ENCODE measurements at places on chromosomes 2 and 18.

DNA sequence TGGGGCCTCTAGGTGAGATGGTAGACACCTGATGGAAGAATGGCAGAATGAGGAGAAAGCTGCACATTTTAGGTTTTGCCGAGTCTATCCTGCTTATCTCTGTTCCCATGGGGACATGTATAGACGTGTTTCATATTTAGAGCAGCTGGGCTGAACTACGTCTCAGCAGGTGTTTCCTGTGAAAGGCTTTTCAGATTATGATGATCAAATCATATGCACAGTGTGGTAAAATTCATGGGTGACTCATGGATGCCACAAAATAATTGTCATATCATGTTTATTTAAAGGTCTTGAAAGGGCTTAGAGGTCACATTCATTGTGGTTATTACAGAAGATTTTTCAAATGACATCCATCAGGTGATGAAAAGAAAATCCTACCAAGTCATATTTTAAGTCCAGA, 90.5 kb downstream of the ICOS start:
- peak; percentile 15 for DNase-seq

GRCh38 chr2:148255929-148256328, 235.0 kb downstream of the MBD5 start:
- no peak for DNase-seq

DNA sequence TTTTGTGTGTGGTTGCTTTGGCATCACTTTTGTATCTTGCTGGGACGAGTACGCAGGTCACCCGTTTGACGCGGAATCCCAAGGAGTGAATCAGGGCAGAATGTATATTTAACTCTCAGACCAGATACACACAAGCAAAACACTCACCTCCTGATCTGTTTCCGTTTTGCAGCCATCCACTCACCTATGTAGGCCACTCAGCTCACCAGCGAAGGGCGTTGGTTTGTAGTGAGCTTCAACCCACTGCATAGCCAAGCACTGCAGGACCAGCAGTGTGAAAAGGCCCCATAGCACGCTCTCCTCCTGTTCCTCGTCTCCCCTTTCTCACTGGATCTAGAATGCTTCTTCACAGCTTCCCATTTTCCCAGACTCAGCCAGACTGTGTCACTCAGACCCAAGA, 58.3 kb downstream of the ZNF532 start:
- DNase-seq = no peak

DNA sequence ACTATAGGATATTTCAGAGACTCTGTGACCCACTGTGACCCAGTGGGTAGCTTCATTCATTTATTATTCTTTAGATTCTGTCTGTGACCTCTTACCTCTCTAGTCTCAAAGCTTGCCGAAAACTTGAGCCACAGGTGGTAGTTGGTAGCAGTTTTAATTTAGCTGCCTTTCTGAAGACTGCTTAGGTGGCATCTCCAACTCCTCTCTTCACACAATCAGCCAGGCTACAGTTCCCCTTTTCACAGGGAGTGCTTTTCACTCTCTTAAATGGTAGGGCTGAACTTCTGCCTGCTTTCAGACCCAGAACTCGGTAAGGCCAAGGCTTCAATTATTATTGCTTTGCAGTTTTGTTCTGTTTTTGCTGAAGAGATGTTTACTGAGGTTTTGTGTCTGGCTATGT, 349.6 kb downstream of the ARL6IP6 start:
- no peak for DNase-seq

GRCh38 chr2:186848873-186849578, at the start of gene ZSWIM2:
Gene ZSWIM2 (minus strand): TSS chr2:186849170. CDS start chr2:186849130, 40 bp downstream.
- DNase-seq = peak; percentile 19

GRCh38 chr2:132761437-132761836, 91.4 kb upstream of the LYPD1 start:
- DNase-seq = no peak

- no peak for DNase-seq
Measured at GRCh38 chr2:1581965-1582625, 162.2 kb downstream of the PXDN start.

DNA sequence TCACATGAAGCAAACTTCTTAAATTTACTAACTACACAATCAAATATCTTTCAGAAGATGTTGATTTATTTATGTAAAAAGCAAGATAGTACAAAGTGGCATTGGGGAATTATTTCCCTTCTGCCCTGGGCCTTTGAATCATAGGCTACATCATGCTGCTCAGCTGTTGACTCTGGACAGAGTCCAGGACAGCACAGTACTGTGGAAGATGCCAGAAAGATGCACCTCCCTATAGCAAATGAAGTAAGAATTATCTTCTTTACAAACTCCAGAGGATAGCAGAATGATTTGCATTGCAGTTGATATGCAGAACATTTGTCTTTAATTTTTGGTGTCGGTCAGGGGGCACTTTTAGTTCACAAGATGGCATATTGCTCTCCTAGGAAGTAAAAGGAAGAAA, 1354.5 kb upstream of the ZEB2 start:
- DNase-seq = no peak

GRCh38 chr2:100394111-100394641, 23.3 kb downstream of the CHST10 start:
- DNase-seq = no peak

DNA sequence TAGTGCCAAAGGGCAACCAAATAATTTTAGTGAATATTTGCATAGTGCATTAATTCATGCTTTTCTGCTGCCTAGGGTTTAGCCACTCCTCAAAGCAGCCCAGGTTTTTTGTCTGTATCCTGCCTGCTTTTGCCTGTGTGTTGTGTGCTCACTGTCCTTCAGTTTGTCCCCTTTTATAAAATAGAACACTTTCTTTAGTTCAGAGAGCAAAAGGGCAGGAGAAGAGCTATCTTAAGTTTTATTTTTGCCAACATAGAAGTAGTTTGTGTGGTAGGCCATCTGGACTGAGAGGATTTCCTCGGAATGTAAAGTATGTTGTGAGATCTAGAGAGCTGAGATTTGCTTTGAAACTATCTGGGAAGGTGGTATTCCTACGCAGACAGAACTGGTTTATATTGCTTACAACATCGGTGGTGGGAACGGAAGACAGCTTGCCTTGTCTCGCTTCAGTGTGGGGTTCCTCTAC, 64.9 kb downstream of the EML4 start:
- no peak for DNase-seq

GRCh38 chr2:143146366-143146765, 17.1 kb downstream of the ARHGAP15 start:
- no peak for DNase-seq

- DNase-seq = no peak
Measured at GRCh38 chr2:161059388-161059787, 100.8 kb upstream of the TANK start.

- DNase-seq = no peak
Measured at GRCh38 chr2:27798948-27799645, 27.6 kb downstream of the MRPL33 start.

DNA sequence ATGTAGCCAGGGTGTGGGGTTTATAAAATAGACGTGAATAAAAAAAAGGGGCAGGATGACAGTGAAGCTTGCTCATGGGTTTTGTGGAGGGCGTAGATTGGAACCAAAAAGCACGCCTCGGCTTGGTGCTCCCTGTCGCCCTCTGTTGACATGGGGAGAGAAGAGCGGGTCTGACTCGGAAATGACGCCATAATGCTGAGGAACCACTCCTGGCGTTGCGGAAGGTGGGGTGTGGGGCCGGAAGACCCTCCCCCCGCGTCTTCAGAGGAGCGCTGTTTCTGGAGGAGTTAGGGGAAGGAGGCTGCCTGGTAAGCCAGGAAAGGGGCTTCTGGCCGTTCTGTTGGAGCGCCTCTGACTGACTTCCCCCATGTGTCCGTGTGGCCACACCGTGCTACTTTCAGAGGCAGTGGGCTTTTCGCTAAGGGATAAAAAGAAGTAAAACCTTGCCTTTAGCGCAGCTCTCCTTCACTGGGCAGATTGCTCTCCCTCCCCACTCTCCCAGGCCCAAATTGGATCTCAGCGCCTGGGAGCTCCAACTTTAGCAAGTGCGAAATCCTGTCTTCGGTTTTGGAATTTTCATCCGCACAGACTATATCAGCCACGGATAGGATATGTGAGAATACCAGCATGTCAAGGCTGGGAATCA, 42.8 kb downstream of the PLEKHA3 start:
- DNase-seq = peak; percentile 95

GRCh38 chr2:70044290-70045040, 42.8 kb upstream of the PCBP1 start:
- DNase-seq = no peak

DNA sequence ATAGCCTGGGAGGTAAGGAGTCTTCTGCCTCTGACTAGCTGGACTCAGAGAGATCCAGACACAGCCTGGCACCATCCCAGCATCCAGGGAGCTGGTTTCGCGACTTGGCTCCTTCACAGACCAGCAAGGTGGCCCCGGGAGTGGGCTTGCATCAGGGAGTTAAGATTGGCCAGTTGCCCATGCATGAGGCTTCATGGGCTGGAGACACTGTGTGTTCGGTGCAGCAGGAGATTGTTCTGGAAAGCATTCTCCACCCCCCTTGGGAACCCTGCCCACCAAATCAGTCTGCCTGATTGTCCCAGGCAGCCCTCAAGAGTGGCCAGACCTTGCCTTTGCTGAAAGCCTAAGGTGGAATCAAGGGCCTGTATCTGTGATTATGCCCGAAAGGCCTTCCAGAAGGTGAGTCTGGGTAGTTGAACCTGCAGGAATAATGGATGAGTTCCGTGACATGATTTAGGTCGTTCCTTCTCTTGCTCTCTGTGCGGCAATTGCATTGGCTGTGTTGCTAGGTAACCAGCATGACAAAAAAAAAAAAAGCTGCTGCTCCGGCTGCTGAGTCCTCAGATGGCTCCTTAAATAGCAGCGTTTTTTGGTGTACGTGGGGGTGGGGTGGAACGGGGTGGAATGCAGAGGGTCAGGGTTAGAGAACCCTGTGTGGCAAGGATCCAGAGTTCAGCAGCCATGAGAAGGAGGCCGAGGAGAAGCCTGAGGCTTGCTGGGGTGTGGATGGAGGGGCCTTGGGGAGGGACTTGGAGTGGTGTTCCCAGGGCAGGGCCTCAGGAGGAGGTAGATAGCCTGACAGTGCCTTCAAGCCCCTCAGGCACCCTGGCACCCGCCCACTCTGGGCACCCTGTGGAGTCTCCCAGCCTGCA, 93.0 kb upstream of the MCFD2 start:
- DNase-seq = no peak

GRCh38 chr2:169345486-169346437, 16.6 kb downstream of the LRP2 start:
- no peak for DNase-seq

GRCh38 chr2:236715077-236715476, 145.5 kb downstream of the ACKR3 start:
- no peak for DNase-seq

DNA sequence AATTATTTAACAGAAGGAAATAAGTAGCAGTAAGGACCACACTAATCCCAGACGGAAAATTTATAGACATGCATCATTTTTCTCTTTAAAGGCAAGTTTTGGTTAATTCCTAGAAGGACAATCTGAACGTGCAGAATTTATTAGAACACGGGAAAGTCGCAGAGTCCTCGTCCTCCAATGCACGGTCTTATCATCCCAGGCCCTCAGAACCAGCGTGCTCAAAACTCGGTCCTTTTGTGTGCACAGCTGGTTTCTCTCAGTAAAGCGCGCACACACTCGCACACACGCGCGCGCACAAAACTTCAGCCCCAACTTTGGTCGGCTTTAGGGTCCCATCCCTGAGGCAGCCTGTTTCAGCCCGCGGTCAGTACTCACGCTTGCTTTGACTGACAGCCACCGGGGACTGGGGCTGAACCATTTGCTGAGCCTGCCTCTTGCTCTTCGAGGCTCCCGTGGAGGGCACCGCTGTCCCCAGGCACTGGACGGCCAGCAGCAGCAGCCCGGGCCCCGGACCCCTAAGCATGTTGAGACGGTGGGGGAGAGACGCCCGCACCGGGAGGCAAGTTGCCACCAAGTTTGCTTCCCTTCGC, 493 bp downstream of the FN1 start:
- DNase-seq = peak; percentile 29

GRCh38 chr2:220279840-220280239, 652.4 kb downstream of the SLC4A3 start:
- no peak for DNase-seq

- DNase-seq = no peak
Measured at GRCh38 chr2:75324141-75324540, 124.8 kb upstream of the TACR1 start.

DNA sequence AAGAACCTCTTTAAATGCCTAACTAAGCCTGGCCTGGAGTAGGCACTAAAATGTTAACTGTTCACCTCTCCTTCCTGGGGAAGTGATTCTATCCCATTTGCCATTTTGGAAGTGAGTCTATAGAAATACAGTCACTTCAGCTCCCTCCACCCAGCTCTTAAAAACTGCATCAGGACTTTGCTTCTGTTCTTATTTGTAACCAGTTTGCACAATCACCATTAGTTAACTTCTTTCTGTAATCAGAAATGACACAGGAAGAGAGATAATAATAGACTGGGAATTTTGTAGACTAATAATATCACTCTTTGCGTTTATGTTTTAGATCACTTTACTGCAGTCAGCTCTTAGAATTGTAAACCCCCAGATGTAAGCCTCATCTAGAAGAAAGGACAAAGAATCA, 16.0 kb upstream of the MARCO start:
- DNase-seq = no peak

- no peak for DNase-seq
Measured at GRCh38 chr2:142533177-142533576, 344.3 kb upstream of the KYNU start.

- DNase-seq = no peak
Measured at GRCh38 chr2:60540074-60540473, 13.4 kb downstream of the BCL11A start.

DNA sequence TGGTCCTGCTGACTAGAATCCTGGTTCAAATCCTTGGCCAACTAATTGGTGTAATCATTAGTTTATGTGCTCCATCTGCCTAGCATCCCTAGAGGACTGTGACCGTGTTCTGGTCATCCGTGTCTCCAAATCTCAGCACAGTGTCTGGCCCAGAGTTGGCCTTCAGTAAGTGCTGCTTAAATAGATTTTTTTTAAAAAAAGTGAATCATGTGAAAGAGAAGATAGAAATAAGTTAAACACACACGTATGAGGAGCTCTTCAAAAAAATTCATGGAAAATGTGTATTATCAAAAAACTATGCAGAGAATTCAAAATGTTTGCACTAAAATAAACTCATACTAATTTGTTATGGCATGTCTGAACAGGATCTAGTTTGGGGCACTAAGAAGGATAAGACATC, 129.3 kb upstream of the TLK1 start:
- DNase-seq = no peak

DNA sequence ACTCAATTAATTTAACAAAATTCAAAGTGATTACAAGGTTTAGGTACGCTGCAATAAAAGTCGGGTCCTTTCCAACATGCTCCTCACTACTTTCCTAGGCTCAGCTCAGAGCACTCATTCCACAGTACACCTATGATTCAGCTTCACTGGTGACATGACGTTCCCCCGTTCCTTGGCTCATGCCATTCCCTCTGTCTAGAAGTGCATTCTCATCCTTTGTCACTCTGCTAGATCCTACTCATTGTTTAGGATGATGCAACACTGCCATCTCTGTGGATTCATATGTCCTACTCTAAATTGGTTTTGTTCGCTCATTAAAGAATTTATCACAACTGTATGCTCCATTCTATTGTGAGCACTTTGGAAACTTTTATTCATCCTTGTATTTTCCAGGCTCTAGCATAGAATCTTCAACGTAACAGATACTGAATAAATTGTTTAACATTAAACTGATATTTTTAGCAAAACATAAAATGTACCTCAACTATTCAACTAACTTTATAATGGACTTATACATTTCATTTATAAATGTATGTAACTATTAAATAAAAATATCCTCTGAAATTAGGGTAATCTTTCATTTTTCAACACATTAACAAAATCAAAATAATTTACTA, 78.6 kb downstream of the FAM228A start:
- no peak for DNase-seq

- no peak for DNase-seq
Measured at GRCh38 chr18:31230495-31230894, 67.8 kb upstream of the DSC1 start.

GRCh38 chr2:241720560-241720959, 13.9 kb upstream of the D2HGDH start:
- no peak for DNase-seq
